ENCODE measurements at places on chromosomes 11 and 22.

DNA sequence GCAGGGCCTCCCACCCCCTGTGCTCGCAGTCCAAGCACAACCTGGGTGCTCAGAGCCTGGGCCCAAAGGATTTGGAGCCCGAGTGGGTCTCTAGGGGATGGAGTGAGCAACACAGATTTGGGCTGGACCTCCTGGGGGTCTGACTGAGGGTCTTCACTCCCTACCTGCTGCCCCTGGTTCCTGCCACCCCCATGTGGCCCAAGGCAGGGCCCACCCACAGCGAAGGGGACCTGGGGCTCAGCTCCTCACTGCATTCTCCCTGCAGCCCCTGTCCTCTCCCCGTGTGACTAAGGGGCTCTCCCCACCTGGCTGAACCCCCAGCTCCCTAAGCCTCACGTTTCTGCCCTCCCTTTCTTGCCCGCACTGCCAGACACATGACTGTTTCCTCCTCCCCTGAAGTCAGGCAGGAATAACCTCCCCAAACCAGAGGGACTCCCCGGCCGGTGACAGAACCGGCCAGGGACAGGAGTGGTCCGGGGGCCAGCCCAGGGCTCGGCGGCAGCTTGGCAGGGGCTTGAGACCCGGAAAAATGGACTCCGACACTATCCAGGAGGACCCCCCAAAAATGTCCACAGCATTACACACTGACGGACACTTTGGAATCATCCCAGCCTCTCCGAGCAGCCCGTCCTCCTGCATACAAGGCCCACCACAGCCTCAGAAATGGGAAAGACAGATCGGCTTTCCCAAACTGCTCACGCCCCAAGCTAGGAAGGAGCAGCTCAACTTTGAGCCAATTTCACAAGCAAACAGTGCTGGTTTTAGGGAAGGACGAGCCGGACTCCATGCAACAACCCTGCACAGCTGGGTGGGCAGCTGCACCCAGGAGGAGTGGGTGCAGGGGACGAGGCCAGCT lies 57.8 kb downstream of the BRD1 start:
- no peak for DNase-seq

- no peak for DNase-seq
These were observed 266.3 kb downstream of the DDX10 start for GRCh38 chr11:108931168-108931567.

GRCh38 chr11:68412593-68413475 lies 47.7 kb upstream of the PPP6R3 start:
- no peak for DNase-seq

GRCh38 chr22:31436132-31436531 lies 36.7 kb downstream of the DRG1 start:
- DNase-seq: no peak

GRCh38 chr11:69948256-69949141 lies 129.3 kb upstream of the FGF3 start:
- no peak for DNase-seq

DNA sequence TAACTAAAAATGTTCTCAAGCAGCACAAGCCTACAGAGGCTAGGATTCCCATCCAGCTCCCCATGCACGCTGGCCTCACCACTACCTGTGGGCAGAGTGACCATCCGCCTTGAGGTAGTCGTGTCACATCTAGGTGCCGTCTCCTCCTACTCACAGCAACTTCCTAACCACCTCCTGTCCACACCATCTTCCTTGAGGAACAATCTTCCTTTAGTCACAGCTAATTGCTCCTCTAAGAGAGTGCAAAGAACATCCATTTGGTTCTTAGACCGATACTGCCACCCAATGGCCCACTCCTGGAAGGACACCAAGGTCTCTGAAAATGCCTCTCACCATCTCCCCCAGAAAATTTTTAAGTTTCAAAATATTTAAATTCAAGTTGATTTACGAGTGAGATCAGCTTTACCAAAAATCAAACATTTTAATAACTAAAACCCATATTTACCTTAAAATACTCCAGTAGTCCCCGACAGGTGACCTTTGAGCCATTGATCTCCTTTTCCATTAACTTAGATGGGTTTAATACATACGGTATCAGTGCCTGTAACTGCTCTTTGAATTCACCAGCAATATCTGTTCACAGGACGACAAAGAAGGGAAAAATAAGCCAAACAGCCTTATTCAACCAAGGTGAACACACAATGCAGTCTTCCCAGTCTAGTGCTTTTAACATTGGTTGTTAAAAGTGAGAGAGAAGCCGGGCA lies 21.7 kb upstream of the PLAAT3 start:
- peak; percentile 77 for DNase-seq

DNA sequence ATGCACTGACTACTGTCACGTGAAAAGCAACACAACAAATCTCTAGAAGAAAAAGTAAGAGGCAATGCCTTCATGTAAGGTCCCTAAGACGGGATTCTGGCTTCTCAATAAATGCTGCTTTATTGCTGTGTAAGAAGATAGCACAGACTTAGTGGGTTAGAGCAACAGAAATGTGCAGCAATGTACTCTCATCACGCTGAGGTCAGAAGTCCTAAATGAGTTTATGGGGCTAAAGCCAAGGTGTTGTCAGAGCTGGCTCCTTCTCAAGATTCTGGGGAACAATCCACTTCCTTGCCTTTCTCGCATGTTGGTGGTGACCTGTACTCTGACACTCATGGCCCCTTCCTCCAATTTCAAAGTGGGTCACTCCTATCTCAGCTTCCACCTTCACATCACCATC lies 93.4 kb downstream of the SHANK2 start:
- DNase-seq: no peak

- DNase-seq: no peak
These were observed 147.2 kb downstream of the GRIA4 start for GRCh38 chr11:105757107-105757506.

- DNase-seq: no peak
These were observed 188.6 kb downstream of the CWF19L2 start for GRCh38 chr11:107268977-107269376.

DNA sequence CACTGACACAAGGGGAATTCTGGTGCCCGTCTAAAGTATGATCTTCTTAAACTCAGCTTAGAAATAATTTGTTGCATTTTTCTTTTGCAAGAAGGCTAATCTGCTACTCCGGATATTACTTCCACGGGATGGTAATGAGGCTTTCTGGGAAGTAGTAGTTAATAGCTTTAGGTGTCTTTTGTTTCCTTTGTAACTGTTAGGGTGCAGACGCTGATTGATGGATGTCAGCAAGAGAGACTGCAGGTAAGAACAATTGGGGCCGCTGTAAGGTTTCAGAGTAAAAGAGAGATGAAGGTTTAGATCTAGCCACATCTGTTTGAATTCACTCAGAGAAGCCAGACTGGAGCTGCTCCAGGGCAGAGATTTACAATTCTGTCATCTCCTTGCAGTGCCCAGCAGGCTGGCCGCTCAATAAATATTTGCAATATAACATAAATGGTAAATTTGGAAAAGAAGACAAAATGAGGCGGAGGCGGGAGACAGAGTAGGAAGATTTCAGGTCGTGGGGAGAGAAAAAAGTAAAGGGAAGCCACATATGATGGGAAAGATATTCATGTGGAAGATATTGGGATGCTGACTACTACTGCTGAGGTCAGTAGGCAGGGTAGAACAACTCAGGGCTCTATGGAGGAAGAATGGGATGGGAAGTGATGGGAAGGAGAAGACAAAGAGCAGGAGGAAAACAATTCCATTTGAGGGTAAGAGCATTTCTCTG lies 320.5 kb downstream of the AASDHPPT start:
- no peak for DNase-seq

DNA sequence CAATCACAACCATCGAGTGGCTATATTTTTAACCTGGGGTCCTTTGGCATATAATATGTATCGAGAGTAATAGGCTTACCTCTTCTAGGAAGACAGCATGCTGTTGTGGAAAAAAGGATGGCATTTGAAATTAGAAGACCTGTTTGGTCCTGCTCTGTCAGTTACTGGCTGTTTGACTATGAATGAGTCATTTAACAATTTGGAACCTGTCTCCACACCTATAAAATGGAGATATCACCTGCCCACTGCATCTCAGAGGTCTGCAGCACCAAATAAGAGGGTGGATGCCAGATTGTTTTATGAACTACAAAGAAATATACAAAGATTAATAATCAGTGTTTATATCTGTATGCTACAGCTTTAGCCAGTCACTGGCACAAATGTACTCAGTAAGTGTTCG lies 60.8 kb downstream of the SLC25A17 start:
- no peak for DNase-seq

GRCh38 chr22:30969532-30970355 lies 679 bp downstream of the TUG1 start:
- DNase-seq: peak; percentile 58

DNA sequence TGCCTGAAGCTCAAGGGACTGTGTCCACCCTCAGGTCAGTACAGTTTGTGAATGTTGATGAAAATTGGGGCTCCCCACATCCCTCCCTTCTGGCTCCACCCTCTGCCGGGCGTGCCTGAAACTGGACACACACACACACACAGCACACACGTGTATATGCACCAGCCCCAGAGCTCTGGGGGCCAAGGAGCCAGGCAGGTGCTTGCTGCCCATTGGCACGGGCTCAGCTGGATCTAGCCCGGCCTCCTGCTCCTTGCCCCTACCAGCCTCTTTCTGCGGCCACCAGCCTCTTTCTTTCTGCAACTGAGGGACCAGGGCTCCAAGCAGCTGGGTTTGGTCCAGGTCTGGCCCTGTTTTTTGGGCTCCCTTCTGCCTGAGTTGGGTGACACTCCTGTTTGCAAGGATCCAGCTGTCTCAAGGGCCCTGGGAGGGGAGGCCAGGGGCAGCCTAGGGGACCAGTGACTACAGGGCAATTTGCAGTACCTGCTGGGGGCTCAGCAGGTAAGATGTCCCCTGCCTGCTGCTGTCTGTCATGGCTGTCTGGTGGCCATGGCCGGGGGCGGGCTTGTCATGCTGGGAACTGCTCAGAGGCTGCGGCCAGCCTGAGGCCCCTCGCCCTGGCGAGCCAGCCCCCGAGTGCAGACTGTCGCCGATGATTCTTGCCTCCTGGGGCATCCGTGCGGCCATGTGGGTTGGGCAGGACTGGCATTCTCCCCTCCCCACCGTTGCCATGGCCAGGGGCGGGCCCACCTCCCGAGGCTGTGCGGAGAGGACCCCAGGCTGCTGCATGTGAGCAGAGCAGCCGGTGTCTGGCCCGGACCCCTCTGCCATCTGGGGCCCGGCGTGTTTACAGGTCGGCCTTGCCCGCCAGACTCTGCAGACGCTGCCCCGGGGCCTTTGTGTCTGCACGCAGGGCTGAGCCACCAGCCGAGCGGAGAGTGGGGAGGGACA lies 51.5 kb upstream of the PPARA start:
- DNase-seq: no peak

DNA sequence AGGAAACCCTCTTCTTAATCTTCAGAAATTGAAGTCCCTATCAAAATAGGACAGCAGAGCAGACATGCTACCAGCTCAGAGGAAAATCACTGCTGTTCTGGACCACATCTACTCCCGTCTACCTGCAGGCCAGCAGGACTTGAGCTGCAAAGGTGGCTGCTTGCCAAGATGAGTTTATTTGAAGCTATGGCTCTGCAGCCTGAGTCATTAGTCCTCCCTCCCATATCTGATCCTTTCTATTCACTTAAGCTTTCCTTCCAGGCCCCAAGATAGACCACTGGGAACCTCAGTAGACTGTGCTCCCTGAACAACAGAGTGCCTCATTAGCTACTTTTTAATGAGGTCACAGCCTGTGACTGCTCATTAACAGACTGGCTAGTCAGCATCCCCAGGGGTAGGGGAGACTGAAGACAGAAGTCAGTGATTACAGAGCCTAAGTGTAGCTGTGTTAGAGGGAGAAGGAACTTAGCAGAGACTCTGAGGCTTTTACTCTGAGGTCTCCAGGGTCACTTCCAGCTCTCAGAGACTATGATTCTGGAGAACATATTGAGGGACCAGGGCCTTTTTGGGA lies 6.8 kb upstream of the OR10A2 start:
- no peak for DNase-seq

- DNase-seq: no peak
These were observed 56.1 kb downstream of the HSD17B12 start for GRCh38 chr11:43736502-43737200.

DNA sequence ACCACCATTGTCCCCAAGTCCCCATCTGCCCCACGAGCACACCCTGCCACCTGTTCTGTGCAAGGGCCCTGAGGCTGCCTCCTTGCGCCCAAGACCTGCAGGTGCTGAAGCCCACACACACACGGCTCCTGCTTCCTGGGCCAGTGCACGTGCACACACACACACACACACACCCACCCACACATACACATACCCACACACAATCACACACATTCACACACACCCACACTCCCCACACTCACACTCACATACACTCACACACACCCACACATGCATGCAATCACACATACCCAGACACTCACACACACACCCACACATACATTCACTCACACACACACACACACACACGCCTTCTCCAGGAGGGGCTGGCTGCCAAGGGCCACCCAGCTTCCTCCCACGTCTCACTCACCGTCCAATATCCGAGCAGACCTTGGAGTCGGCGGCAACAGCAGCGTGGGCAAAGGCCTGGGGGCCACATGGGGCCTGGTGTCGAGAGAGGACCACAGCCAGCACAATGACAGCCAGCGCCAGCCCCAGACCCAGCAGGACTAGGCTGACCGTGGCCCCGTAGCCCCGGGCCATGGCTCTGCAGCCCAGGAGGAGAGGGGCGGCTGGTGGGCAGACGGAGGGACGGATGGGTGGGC lies 616 bp downstream of the GGT5 start:
- DNase-seq: no peak

- DNase-seq: no peak
These were observed 16.8 kb downstream of the SELENOO start for GRCh38 chr22:50217543-50218152.

GRCh38 chr22:50257041-50257440 lies 4.4 kb downstream of the MAPK12 start:
- DNase-seq: no peak

- no peak for DNase-seq
These were observed 225.0 kb downstream of the JRKL start for GRCh38 chr11:96614846-96615245.

- DNase-seq: no peak
These were observed 3.6 kb upstream of the INPP5J start for GRCh38 chr22:31119026-31119717.

GRCh38 chr11:67119585-67120391 lies 725 bp downstream of the KDM2A start:
- DNase-seq: no peak

GRCh38 chr22:26435327-26436093 lies 6.5 kb downstream of the ASPHD2 start:
- no peak for DNase-seq

DNA sequence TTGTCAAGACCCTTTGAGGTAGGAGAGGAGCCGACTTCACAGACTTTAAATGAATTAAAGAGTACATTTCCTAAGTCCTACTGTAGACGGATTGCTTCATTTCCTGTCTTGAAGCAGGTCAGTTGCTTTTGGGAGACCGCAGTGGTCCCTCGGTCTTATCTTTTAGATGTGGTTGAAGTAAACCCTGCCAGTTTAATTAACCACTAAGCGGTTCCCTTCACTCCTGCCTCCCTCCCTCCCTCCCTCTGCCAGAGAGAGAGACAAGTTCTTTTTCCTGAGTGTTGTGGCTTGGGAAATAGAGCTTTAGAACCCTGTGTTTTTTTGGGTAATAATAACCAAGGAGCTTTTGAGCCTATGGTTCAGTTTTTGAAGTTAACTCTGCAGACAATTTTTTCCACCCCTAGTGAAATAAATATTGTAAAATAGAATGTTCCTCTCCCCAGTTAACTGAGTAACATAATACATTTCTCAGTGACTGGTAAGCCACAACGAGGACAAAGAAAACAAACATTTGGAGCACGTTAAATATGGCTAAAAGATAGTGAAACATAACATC lies 147.5 kb downstream of the LDLRAD3 start:
- no peak for DNase-seq

Measured in CD4-positive, alpha-beta T cell treated with Interleukin-10 for 1 hour (primary cell).